ENCODE measurements at places on chromosomes 5 and 9.

GRCh38 chr9:111386386-111386785 lies 56.4 kb upstream of the OR2K2 start:
- peak; percentile 9 for DNase-seq

GRCh38 chr5:170338933-170339779 lies 41.6 kb upstream of the LCP2 start:
- DNase-seq: no peak

DNA sequence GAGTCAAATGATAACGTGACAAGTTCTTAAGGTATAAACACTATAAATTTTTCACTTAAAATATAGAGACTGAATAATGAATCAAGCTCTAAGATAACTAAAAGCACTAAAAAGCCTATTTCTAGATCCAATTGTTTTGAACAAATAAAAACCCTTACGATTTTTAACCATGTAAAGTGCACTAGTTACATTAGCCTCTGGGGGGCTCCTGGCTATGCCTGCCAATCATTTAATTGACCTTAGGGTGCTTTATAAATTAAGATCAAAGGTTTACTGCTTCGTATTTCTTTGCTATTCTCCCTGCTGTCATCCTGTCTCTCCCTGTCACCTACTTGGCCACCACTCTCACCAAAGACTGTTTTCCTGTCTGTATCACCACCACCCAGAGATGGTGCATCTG lies 133.4 kb downstream of the ESM1 start:
- DNase-seq: no peak

DNA sequence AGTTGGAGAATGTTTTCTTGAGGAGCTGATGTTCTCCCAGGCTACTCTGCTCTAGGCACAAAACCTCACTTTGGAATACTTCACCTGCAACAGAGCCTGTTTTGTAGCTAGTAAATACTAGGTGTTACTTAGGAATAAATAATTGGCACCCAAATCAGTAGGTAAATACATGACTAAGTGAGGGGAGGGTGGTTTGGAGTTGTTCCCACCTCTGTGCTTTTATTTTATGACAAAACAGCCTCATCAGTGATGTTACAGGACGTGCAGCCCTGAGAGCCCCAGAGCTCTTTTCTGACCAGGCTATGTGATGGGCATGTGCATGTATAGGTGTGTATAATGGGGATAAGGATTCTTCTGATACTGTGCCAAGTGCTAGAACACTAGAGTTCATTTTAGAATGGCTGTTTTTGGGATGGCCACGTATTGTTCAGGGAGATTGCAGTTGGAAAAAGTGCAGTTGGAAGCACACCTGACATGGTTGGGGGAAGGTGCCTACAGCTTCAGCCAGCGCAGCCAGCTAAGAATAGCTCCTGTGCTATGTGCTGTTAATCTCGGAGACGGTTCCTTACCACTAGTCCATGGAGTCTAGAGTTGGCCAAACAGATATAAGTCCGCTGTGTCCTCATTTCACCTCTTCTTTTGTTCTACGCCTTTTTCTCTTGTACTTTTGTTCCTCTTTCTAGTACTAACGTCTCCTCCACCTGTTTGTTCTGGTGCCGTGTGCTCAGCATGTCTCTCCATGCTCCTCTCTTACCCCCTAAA lies 284.7 kb downstream of the FANCC start:
- no peak for DNase-seq

GRCh38 chr5:154811653-154812465 lies 38.5 kb downstream of the FAXDC2 start:
- DNase-seq: peak; percentile 71

All from ELR (cell line).